Omental fat pad (tissue), 4 donors: ENCODE measurements at places on chromosomes 16 and 17.
A peak's percentile ranks its signal among the peaks of the same experiment; 100 is the strongest.

DNA sequence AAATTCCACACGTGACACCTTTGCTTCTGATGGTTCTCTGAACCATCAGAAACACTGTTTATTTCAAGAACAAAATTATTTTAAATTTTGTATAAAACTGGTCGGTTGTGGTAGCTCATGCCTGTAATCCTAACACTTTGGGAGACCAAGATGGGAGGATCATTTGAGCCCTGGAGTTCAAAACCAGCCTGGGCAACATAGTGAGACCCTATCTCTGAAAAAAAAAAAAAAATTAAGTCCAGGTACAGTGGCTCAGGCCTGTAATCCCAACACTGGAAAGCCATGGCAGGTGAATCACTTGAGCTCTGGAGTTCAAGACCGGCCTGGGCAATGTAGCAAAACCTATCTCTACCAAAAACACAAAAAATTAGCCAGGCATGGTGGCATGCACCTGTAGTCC is 8.3 kb upstream of the KANSL1 start:
- no peak for DNase-seq

DNA sequence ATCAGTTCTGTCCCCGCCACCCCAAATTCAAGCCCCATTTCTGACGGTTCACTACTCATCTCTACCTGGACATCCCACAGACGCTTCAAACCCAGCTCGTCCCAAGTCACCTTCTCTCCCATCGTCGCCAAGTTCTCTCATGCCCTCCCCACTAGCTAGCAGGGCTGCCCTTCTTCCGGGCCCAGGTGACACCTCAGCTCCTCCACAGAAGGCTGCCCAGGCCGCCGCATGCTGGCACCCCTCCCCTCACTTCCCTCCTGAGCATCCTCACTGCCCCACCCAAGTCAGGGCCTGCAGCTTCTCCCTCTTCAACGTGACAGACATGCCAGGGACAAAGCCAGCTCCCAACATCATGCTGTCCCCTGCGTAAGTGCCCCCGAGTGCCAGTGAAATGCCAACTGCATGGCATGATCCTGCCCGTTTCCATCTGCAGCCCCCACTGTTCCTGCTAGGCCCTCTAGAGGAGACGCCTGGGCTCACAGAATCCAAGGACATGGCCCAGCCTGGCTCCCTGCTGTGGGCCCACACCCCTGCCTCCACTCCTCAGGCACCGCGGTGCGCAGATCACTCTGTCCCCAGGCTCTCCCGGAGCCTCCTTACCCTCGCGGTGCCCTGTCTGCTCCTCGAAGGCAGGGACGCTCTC is 5.9 kb downstream of the CYB561 start:
- DNase-seq: no peak

GRCh38 chr17:49404906-49405305 is 9.8 kb downstream of the PHB1 start:
- no peak for DNase-seq

GRCh38 chr16:58850019-58850677 is 116.0 kb upstream of the GOT2 start:
- no peak for DNase-seq

DNA sequence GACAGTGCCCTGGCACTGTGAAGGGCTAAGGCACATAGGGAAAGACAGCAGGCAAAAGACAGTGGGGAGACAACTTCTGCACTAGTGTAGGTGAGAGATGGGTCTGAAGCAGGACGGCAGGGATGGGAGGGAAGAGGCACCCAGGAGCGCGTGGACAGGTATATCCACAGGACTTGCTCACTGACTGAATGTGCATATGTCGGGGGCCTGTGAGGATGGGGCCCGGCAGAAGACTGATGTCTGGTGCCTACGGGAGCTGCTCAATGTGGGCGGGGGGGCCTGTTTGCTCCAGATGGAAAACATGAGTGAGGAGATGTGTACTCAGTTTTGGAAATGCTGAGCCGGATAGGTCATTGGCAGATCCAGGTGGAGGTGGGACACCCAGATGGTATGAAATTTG is 47.3 kb upstream of the PMFBP1 start:
- DNase-seq: no peak

DNA sequence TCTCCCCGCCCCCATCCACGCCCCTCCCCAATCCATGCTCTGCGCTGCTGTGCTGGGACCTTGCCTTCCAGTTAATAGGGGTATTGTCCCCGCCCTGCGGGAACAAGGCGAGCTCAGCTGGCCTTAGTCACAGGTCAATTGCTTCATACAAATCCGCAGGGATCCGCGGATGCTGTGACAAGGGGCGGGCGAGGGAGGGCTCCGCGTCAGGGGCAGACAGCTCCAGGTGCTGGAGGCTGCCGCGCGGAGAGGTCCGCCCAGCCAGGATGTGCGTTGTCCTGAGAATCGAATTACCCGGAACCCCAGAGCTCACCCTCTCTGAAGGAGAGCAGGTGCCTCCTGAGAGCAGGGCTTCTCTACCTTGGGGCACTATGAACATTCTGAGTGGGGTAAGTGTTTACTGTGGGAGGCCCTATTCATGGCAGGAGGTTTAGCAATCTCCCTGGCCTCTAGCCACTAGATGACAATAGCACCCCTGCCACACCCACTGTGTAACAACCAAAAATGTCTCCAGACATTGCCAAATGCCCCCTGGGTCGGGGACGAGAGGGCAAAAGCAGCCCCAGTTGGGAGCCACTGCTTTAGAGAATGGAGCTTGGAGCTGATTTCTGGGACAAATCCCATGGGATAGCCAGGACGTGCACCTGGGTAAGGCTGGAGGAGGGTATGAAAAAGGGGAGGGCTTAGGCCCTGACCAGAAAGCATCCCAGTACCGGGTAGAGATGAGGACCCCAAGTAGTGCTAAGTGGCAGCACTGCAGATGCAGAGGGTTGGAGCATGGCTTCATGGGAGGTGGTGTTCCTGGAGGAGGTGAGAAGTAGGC is 138.2 kb downstream of the CYLD start:
- no peak for DNase-seq

GRCh38 chr17:45248132-45248957 is 13.5 kb downstream of the SPATA32 start:
- no peak for DNase-seq

GRCh38 chr17:45227926-45228762 is 6.5 kb downstream of the FMNL1 start:
- DNase-seq: no peak

GRCh38 chr17:379531-380465 is 27.2 kb upstream of the RPH3AL start:
- DNase-seq: no peak

DNA sequence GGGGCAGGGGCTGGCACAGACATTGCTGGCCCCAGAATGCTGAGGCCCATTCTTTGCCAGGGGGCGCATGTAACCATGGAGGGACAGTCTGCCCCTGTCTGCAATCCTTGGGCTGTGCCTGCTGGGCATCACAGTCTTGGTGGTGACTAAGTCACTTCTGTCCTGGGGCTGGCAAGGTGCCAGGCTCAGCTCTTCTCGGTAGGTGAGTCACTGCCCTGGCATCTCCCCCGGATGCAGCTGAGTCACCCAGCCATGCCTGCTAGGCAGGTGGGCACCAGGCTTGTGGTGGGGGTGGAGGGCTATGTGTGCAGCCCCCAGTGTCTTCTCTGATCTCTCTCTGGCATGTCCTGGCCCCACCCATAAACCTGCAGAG is 5.6 kb downstream of the RARA start:
- DNase-seq: peak; percentile 93

- DNase-seq: no peak
Observed at GRCh38 chr16:8899709-8900317, 17.7 kb downstream of the LITAFD start.

GRCh38 chr17:27247071-27247957 is 46.6 kb upstream of the WSB1 start:
- DNase-seq: no peak

DNA sequence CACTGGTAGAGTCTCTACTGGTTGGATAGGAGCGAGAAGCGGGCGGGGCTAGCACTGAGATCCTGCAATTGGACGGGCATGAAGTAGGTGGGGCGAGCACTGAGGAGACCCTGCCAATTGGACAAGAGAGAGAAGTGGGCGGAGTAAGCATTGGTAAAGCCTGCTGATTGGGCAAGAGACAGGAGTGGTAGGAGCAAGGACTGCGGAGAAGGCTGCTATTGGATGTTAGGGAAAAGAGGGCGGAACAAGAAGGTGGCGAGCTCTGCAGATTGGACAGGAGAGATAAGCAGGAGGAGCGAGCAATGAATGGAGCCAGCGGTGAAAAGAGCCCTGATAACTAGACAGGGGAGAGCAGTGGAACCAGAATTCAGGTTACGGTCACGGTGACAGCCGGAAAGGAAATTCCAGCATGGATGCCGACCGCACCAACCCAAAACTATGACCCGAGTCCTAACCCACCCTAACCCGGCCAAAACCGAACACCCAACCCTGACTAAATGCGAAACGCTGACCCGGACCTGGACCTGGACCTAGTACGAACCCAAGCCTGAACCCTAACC is 4.8 kb downstream of the SCGB1C2 start:
- peak; percentile 24 for DNase-seq

- no peak for DNase-seq
Observed at GRCh38 chr17:49567104-49567521, 8.6 kb upstream of the NXPH3 start.

GRCh38 chr17:21464611-21465021 is 88.5 kb downstream of the KCNJ12 start:
- DNase-seq: no peak

DNA sequence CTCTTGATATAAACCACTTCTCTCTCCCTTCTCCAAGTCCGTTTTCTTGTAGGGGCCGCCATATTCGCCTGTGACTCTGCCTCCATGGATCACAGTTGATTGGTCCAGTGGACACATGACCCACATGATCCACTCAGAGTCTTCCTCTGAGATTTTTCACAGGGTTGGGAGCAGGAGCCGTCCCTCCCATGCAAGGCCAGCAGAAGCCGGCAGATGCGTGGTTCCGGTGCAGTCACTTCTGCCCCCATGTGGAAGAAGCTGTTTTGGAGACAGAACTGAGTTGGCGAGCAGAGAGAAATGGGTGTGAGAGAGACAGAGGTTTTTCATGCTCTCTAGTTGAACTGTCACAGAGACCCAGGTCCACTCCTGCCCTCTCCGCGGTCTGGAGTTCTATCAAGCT is 83.3 kb downstream of the C16orf95 start:
- DNase-seq: no peak

GRCh38 chr17:9306086-9306485 is 269.5 kb downstream of the STX8 start:
- DNase-seq: no peak

DNA sequence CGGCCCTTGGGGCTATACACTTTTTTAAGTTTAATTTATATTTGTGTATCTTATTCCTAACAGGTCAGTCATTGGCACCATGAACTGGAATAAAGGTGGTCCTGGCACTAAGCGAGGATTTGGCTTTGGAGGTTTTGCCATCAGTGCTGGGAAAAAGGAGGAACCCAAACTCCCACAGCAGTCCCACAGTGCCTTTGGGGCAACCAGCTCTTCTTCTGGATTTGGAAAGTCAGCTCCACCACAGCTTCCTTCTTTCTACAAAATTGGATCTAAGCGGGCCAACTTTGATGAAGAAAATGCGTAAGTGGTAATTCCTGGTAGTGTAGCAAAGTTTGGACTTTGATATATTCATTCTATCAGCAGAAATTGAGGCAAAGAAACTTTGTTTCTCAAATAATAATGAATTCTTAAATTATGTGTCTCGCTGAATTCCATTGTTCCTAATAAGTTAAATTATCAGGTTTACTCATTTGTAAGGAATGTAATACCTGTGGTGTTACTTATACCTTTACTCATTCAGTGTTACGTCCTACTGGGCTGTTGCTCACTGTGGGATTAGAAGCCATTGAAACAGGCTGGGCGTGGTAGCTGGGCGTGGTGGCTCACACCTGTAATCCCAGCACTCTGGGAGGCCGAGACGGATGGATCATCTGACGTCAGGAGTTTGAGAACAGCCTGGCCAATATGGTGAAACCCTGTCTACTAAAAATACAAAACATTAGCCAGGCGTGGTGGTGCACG is 13.2 kb downstream of the DDX42 start:
- no peak for DNase-seq

- DNase-seq: no peak
Observed at GRCh38 chr17:58394534-58395223, 22.7 kb downstream of the RNF43 start.

DNA sequence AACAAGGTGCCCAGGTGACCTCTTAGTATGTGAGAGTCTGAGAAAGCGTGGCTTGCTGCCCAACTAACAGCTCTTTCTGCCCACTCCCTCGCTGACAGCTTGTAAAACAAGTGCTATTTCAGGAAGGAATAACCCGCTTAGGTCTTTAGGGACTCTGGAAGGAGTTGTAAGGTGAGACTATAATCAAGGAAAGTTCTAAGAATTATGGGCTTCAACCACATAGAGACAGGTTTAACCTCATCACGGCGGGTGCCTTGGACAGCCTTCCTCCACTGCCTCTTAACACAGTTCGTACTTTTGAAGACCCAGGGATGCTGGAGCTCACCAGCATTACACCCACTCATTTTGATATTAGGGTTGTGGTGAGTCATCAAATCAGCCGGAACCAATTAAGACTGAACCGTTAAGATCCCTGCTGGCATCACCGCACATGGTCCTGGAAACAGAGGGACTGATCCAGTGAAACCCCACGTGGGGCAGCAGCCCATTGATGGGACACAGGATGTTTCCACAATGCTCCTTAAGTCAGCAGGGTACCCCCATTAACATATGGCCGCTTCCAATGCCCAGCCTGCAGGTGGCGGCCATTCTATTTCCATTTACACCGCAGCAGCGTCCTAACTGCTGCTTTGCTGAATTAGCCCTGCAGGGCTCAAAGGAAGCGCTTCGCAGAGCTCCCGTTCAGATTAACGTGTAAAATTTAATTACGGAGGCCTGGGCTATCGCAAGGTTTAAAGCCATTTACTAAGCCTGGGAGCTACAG is 176.6 kb upstream of the SDK2 start:
- DNase-seq: no peak

DNA sequence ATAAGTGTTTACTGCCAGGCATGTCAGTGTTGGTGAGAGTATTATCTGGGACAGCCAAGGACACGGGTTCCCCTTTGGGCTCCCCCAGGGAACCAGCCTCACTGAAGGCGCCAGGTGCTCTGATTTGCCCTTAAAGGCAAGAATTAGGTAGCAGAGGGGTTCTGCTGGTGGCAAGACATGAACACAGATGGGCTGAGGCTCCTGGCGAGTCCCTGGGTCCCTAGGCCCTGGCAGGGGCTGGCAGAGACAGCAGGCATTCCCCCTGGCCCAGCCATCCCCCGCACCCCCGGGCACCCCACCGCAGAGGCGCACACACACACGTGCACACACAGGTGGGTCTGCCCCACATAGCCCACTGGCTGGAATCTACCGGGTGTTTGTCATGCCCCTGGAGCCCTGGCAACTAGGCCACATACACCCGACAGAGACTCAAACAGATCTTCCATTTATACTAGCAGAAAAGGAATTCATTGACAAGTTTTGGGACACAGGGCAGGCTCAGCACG is 153.3 kb downstream of the C16orf78 start:
- DNase-seq: no peak

DNA sequence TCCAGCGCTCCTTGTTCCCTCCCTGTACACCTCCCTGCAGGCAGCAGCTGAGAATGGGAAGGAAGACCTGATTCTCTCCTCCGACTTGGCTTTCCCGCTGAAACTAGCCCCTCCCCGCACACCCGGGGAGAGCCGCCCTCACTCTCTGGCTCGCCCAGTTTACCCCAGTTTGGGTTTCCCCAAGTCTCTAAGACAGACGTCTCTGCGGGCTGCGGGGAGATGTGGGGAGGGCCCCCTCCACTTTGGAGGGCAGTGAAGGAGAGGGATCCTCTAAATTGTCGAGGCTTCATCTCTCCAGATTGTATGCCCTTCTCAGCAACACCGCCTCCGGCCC is 797 bp downstream of the GRB7 start:
- DNase-seq: no peak
